ENCODE measurements at places on chromosomes 5 and 9. TPM values are rescaled to one million over a fixed set of nuclear protein-coding genes. Genes with fewer than 3 reads are reported as not detected.

Gene MCTP1
- total RNA-seq: not detected

Gene CYSRT1
- total RNA-seq: 10.7 TPM

Gene TOR1A
- total RNA-seq: 30.8 TPM

Gene DDX4
- not detected for total RNA-seq

Gene FABP6
- 5.0 TPM for total RNA-seq

Gene RFESD
- 0.98 TPM for total RNA-seq

Gene SNCB
- total RNA-seq: 1.7 TPM

Gene ISL1
- not detected for total RNA-seq

Gene APC
- 16.9 TPM for total RNA-seq

Gene GPR21
- total RNA-seq: 0.12 TPM

Gene GKAP1
- 1.2 TPM for total RNA-seq

Gene FOXI1
- not detected for total RNA-seq

Gene ELAVL2
- total RNA-seq: not detected

Gene LHX3
- not detected for total RNA-seq

Gene OR1Q1
- total RNA-seq: not detected

All from G401 (cell line).